ENCODE measurements at places on chromosomes 13 and 19.
A peak's percentile ranks its signal among the peaks of the same experiment; 100 is the strongest.

- DNase-seq, result no peak
Measured at GRCh38 chr19:48967346-48968178, 2.5 kb downstream of the FTL start.

DNA sequence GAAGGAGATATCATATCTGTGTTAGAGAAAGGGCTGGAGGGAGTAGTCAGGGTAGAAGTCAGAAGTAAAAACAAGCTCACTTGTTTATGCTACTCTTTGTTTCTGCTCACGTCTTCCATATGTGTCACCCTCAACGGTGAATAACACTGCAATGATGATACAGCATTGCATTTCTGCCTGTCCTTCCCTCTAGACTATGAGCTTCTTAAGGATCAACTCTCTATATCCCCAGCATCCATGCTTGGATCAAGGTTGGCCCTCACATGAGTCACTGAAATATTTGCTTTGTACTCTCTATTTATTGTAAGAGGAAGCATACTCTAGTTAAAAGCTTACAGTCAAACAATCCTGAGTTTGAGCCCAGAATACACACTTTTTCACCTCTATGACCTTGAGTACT, 406.0 kb downstream of the RFC3 start:
- no peak for DNase-seq

GRCh38 chr13:25686831-25687470, 315.2 kb downstream of the ATP8A2 start:
- peak; percentile 17 for DNase-seq

- peak; percentile 12 for DNase-seq
Measured at GRCh38 chr13:101747039-101747438, 294.6 kb downstream of the ITGBL1 start.
